CD4-positive, CD25-positive, alpha-beta regulatory T cell (primary cell): ENCODE measurements at places on chromosomes 16 and 17. TPM values are rescaled to one million over a fixed set of nuclear protein-coding genes. Genes with fewer than 3 reads are reported as not detected.

GRCh38 chr17:78665952-78666920 is 89.0 kb upstream of the DNAH17 start:
- DNase-seq, result no peak

The AOC3 gene
- 0.49 TPM for total RNA-seq

DNA sequence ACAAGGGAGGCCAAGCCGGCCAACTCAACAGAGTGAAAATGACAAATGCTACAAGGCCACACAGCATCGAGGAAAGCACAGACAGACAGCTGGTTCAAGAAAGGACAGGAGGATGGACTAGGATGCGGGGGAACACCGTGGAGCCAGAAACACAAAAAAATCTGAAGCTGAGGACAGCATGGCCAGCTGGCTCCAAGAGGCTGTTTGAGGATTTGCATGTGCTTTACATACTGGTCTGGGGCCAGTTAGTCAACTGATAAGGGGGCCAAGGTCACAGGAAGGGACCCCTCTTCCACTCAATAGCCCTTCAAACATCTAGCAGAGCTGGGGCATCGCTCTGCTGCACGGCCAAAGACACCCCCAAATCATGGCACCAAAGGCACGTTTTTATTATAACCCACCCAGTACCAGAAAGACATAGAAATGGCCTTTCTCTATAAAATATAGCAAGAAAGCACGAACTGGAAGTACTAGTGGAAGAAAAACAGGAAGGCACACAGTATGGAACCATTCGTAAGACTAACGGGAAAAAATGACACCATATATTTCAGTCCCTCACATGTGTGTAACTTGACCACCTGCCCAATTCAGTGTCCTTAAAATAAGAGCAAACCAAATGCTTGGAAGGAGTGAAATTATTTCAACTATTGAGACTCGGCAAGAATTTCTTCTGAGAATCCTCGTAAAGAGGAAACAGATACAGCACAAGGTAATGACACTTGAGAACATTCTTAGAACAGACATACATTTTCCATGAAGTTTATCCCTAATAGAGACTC is 7.8 kb upstream of the SRL start:
- no peak for DNase-seq

DNA sequence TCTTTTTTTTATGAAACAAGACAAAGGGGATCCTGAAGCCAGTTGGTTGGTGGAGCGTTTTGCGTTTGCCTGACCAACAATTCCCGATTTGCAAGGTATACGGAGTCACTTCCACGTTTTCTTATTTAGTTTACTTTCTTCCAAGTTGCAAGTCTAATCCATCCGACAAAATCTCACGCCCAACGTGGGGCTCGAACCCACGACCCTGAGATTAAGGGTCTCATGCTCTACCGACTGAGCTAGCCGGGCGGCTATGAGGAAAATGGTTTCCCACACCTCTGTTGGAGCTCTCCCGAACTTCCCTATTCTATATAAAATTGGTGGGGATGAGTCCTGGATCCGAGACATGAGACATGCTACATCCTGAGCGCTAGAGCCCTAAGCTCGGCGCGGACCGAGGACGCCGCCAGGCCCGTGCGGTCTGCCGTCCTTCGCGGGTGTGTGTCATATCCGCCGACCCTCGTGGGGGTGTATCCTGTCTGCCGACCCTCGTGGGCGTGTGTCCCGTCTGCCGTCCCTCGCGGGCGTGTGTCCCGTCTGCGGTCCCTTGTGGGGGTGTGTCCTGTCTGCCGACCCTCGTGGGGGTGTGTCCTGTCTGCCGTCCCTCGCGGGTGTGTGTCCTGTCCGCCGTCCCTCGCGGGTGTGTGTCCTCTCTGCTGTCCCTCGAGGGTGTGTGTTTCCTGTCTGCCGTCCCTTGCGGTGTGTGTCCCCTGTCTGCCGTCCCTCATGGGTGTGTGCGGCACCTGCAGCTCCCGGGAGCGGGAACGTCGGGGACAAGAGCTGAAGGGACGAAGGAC is 22.6 kb downstream of the ZNF213 start:
- peak; percentile 59 for DNase-seq

DNA sequence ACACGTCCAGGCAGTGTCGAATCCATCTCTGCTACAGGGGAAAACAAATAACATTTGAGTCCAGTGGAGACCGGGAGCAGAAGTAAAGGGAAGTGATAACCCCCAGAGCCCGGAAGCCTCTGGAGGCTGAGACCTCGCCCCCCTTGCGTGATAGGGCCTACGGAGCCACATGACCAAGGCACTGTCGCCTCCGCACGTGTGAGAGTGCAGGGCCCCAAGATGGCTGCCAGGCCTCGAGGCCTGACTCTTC is 7.2 kb upstream of the CD68 start:
- DNase-seq, result no peak

DNA sequence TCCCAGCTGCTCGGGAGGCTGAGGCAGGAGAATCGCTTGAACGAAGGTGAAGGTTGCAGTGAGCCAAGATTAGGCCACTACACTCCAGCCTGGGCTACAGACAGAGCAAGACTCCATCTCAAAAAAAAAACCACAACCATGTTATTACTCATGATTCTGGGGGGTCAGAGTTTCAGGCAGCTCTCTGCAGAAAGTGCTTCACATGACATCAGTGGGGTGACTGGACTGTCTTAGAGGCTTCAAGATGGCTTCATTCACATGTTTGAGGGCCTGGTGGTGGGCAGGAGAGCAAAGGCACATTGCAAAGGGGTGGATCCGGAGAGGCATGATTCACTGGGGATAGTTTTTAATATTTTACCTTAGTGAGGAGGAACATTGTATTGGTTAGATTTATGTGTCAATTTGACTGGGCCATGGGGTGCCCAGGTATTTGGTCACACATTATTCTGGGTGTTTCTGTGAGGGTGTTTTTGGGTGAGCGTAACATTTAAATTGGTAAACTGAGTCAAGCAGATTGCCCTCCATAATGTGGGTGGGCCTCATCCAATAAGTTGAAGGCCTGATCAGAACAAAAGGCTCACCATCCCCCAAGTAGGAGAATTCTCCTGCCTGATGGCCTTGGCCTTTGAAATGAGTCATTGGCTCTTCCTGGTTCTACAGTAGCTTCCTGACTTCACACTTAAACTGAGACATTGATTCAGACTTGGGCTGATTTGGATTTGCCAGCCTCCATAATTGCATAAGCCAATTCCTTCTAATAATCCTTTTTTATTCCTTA is 109.8 kb downstream of the GOSR1 start:
- no peak for DNase-seq
